Stimulated activated CD4-positive, alpha-beta T cell treated with anti-CD3 and anti-CD28 coated beads, Interleukin-15, amount 100 ng/mL, for 24 hours (primary cell): ENCODE measurements at places on chromosomes 1 and 21.

- DNase-seq = peak; percentile 62
Observed at GRCh38 chr1:101567582-101568189, 330.9 kb downstream of the S1PR1 start.

- no peak for DNase-seq
Observed at GRCh38 chr1:168864266-168864665, 135.3 kb upstream of the DPT start.

GRCh38 chr1:1755852-1756251, 22.4 kb downstream of the NADK start:
- no peak for DNase-seq

DNA sequence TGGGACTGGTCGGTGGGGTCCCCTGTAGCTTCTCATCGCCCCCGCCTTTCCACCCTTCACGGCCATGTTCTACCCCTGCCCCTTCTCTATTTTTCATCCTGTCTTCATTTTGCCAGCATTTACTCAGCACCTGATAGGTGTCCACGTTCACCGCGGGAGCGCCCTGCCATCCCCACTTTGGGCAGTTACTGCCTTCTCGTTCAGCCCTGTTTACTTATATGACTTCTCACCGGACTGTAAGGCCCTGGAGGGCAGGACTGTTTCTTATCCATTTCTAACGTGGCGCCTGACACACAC, 380 bp downstream of the MFN2 start:
- DNase-seq = no peak

DNA sequence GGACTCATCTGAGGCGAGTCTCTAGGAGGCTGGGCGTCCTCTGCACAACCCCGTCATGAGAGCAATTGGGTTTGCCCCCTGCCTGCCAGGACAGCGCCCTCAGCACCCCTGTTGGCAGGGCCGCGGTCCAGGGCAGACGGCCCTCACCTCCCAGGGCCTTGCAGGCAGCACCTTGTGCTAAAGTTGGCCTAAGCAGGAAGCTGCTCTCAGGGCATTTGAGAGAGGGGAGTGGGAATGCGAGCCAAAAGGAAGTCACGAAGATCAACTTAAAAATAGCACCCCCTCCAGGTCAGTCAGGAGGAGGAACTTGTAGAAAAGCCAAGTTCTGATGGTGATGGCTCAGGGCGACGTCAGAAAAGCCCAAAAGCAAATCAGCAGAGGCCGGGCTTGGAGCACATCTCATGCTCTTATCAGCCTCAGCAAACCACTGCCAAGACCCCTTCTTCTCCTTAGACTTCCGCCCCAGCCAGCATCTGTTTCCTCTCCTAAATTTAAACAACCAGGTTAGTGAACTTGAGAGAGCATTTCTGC, 12.6 kb upstream of the ADORA3 start:
- peak; percentile 36 for DNase-seq

GRCh38 chr1:166300767-166301166, 134.0 kb upstream of the FAM78B start:
- no peak for DNase-seq

- DNase-seq = peak; percentile 45
Observed at GRCh38 chr1:5915587-5916571, 76.3 kb downstream of the NPHP4 start.

- DNase-seq = no peak
Observed at GRCh38 chr21:17577701-17578100, 35.0 kb downstream of the BTG3 start.

GRCh38 chr1:238710697-238711096, 675.7 kb upstream of the CHRM3 start:
- DNase-seq = no peak

GRCh38 chr21:43467785-43468184, 40.9 kb upstream of the SIK1 start:
- DNase-seq = peak; percentile 2

DNA sequence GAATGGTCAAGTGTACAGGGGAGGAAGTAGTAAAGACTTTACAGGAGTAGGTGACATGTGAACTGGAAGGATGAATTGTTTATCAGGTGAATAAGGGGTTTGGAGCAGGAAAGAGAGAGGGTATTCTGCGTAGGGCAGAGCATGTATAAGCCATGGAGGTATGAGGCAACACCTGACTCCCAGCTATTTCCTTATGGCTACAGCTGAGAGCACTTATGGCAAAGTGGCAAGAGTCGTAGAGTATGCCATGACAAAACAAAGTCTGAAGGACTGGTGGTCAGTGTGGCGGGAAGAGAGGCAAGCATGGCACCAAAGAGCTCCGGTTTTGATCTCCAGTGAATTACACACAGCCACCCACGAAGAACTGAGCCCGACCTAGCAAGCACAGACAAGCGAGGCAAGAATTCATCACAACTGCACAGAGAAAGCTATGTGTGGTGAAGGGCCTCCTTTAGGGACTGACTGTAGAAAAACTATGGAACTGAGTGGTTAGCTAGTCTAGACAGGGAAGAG, 9.0 kb upstream of the ELOVL1 start:
- no peak for DNase-seq

DNA sequence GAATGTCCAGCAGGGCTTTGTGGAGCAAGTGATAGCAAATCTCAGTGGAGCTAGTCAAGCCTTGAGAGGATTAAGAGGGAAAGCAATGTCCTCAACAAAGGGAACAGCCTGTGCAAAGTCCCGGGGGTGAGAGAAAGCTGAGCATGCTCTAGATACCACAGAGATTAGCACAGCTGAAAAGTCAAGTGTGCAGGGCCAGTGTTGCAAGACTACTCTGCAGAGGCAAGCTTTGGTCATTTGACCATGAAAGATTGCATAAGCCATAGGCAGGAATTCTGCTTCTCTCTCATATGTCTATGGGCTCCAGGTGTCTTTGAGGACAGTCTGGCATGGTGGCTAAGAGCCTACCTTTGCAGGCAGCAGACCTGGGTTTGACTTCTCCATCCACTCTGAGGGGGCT, 181.0 kb upstream of the JUN start:
- no peak for DNase-seq

DNA sequence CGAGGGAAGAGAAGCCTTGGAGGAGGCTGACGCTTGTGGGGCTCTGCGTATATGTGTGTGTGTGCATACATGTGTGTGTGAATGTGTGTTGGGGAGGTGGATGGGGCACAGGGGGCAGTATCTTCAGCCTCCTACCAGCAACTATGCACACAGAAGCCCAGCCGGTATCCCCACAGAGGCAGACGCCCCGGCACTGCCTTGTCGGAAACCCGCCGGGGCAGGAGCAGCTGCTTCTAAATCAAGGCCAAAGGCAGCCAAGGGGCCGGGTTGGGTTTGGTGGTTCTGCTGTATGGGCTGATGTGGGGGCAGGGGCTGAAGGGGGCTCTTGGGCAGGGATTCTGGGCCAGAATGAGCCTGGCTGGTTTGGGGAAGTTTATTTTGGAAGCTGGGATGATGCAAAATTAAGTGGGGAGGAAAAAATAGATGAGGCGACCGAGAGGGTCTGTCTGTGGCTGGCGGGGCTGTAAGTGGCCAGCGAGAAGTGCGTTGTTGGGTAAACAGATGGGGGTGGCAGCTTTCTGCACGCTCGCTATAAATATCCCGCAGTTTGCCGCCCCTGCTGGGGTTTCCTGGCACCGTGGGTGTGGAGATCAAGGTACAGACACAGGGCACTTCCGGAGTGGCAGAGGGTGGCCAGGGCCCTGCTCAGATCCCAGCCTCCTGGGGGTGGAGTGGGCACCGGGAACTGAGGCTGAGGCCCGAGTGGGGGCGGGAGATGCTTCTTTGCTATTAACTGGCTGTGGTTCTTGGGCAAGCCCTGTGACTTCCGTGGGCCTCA, 11.0 kb upstream of the WNT4 start:
- DNase-seq = no peak

- peak; percentile 65 for DNase-seq
Observed at GRCh38 chr1:150621497-150622302, 7.7 kb downstream of the ENSA start.
